HCT116 (cell line): ENCODE measurements at places on chromosomes 2 and 18. TPM values are rescaled to one million over a fixed set of nuclear protein-coding genes. Genes with fewer than 3 reads are reported as not detected.

Gene ANTXR1
- 25.7 TPM for total RNA-seq

GRCh38 chr2:113796592-113797175, 40.2 kb upstream of the SLC35F5 start:
- H3K4me1 ChIP-seq: no peaks in the 10 kb centered on the region
- H3K27me3 ChIP-seq: no peaks in the 10 kb centered on the region
- H3K27ac ChIP-seq: no peak overlapping the region
- no peak overlapping the region for H3K4me3 ChIP-seq
- no peak for DNase-seq
- H3K36me3 ChIP-seq: no peaks in the 10 kb centered on the region

DNA sequence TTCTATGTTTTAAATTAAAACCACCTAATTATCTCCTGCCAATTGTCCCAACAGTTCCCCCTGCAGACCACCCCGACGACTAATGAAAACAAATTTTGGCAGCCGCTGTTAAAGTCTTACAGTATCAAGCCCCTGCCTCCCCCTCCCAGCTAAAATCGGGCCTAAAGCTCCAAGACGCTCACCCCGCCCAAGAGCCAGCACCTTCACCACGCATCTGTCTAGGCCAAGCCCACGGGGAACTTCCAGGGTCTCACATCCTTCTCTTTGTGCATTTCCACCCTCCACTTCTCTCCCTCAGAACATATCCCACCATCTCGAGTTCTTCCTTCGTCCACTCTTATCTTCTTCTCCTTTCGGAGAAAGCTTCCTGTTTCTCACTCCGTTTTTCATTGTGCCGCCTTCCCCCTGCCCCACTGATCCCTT, 445 bp downstream of the PRPF40A start:
- no peak for DNase-seq
- H3K27ac ChIP-seq: peak overlapping the region; percentile 89
- H3K4me3 ChIP-seq: peak overlapping the region; percentile 95
- H3K27me3 ChIP-seq: no peaks in the 10 kb centered on the region
- peaks cover 16% of the 10 kb centered on the region for H3K36me3 ChIP-seq

DNA sequence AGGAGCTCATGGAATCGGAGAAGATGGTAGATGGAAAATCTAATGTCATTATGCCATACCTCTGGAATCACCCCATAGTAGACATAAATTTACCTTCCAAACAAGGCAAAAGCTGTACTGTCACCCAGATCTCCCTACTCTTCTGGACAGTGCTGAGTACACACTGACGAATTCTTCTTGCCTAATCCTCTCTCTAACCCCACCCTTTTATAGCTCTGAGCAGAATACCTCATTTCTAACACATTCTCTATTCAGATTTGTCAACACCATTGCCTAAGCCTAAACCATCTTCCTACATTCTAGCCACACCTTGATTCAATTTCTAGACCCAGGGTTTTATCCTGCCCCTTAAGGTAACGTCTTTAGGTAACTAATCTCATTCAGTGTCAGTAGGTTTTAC, 321.0 kb upstream of the NRP2 start:
- no peak overlapping the region for H3K4me3 ChIP-seq
- no peaks in the 10 kb centered on the region for H3K4me1 ChIP-seq
- 0 out of 2 replicates have a peak, but pooled peaks cover 8% of the 10 kb centered on the region for H3K27me3 ChIP-seq
- H3K36me3 ChIP-seq: no peaks in the 10 kb centered on the region

Gene TUBB8B
- 0.57 TPM for total RNA-seq

Gene PAIP2B
- total RNA-seq: 5.9 TPM

- H3K4me1 ChIP-seq: no peaks in the 10 kb centered on the region
- no peaks in the 10 kb centered on the region for H3K36me3 ChIP-seq
- no peak overlapping the region for H3K27ac ChIP-seq
- no peaks in the 10 kb centered on the region for H3K27me3 ChIP-seq
- DNase-seq: no peak
Measured at GRCh38 chr18:36337679-36338402, 40.3 kb downstream of the FHOD3 start.

Gene TRIM43
- total RNA-seq: not detected

GRCh38 chr18:28541934-28542333, 365.0 kb upstream of the CDH2 start:
- H3K27ac ChIP-seq: no peak overlapping the region
- H3K4me1 ChIP-seq: no peaks in the 10 kb centered on the region
- no peak for DNase-seq
- no peaks in the 10 kb centered on the region for H3K36me3 ChIP-seq
- H3K4me3 ChIP-seq: no peak overlapping the region
- H3K27me3 ChIP-seq: no peaks in the 10 kb centered on the region

Gene CDH20
- not detected for total RNA-seq

GRCh38 chr2:52264488-52264887, 1232.6 kb upstream of the NRXN1 start:
- no peaks in the 10 kb centered on the region for H3K36me3 ChIP-seq
- no peaks in the 10 kb centered on the region for H3K27me3 ChIP-seq
- H3K4me3 ChIP-seq: no peak overlapping the region
- no peak overlapping the region for H3K27ac ChIP-seq

Gene TTR
- total RNA-seq: 1.2 TPM

DNA sequence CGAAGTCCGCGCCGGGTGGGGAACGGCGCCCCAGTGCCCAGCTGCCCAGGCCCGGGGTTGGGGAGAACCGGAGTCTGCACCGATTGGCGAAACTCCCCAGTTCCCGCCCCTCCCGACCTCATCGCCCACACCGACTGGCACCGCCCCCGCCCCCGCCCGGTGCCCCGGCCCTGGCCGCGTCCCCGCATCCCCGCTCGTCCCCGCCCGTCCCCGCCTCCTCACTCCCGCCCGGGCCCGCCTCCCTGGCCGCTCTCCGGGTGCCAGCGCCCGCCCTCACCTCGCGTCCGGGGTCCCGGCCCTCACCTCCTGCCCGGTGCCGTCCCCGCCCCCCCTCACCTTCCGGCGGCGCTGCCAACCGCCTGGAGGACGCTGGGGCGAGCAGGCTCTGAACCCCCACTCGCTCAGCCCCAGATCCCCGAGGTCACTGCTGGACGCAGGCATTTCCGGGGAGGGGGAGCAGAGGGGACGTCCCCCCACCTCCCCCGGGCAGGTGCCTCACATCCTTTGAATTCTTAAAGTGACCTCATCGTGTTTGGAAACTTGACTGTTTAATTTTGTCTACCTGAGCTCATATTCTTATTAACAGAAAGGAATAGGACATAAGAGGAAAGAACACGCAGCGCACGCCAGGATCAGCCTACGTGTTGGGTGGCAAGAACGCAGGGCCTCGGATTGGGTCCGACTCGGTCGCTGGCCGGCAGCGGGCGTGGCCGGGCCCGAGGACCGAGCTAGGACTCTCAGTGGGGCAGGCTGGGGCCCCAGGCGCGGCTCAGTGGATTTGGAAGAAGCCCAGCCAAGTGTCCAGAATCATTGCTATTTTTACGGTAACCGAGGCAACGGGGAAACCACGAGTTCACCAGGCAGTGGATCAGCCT, at the start of gene FAM110C:
Gene FAM110C (minus strand): TSS at position 35 of the 875 bp plus-strand sequence. CDS start 120 bp downstream, outside the sequence.
- H3K27ac ChIP-seq: peak within 1 kb of the TSS; percentile 87
- peak within 1 kb of the TSS; percentile 65 for H3K4me3 ChIP-seq
- no peaks in the 10 kb centered on the region for H3K27me3 ChIP-seq
- no peak for DNase-seq

- no peaks in the 10 kb centered on the region for H3K4me1 ChIP-seq
- H3K4me3 ChIP-seq: no peak overlapping the region
- no peak overlapping the region for H3K27ac ChIP-seq
- no peaks in the 10 kb centered on the region for H3K36me3 ChIP-seq
- no peak for DNase-seq
Measured at GRCh38 chr18:74276609-74277008, 15.2 kb downstream of the CYB5A start.

GRCh38 chr18:45775743-45776142, 49.7 kb upstream of the SIGLEC15 start:
- H3K4me1 ChIP-seq: 0 out of 2 replicates have a peak, but pooled peaks cover 5% of the 10 kb centered on the region
- peak overlapping the region; percentile 65 for H3K4me3 ChIP-seq
- H3K36me3 ChIP-seq: no peaks in the 10 kb centered on the region

DNA sequence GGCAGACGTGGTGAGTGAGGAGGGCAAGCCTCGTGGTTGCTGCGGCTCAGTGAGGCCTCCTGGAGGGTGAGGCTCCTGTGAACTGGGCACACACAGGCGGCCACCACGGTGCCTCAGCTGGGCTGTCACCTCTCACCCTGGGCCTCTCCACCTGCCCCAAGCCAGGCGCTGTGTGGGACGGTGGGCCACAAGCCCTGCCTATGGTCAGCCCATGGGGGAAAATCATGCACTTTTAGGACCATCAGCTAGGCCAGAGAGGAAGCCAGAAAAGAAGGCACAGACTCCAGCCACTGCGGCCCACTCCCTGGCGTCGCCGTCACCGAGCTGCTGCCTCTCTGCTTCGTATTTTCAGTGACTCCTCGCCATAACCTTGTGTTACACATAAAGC, 28.5 kb upstream of the HS6ST1 start:
- H3K27me3 ChIP-seq: no peaks in the 10 kb centered on the region
- no peak for DNase-seq
- no peaks in the 10 kb centered on the region for H3K4me1 ChIP-seq

DNA sequence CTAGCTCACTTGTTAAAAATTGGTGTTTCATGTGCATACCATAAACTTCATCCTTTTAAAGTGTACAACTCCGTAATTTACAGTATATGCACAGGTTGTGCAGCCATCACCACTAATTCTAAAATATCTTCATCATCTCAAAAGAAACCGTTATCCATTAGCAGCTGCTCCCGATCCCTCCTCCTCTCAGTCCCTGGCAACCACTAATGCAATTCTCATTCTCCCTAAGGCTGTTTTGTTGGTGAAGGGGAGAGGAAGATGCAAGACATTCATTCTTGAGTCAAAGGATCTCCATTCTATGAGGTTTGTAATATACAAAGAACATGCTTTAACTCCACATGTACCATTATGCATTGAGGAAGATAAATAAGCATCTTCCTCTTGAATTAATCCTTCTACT, 48.6 kb downstream of the RNU4ATAC start:
- no peak overlapping the region for H3K4me3 ChIP-seq
- no peaks in the 10 kb centered on the region for H3K27me3 ChIP-seq
- H3K36me3 ChIP-seq: no peaks in the 10 kb centered on the region
- no peak overlapping the region for H3K27ac ChIP-seq
- no peak for DNase-seq

DNA sequence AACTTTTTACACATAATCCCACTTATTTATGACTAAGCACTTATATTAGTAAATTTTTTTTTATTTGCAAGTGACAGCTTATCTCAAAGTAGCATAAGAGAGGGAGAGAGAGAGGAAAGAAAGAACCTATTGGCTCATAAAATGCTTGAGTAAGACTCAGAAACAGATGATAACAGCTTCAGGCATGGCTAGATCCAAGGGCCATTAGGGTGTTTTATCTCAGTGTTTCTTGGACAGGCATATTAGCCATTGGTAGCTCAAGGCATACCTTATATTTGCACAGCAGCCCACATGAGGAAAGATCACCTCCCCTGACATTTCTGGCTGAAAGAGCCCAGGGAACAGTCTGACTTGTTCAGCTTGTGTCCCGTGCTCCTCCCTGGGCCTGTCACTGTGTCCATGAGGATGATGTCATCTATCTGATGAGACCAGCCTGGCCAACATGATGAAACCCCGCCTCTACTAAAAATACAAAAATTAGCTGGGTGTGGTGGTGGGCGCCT, 64.4 kb downstream of the IL1R2 start:
- no peak overlapping the region for H3K4me3 ChIP-seq
- no peak for DNase-seq

DNA sequence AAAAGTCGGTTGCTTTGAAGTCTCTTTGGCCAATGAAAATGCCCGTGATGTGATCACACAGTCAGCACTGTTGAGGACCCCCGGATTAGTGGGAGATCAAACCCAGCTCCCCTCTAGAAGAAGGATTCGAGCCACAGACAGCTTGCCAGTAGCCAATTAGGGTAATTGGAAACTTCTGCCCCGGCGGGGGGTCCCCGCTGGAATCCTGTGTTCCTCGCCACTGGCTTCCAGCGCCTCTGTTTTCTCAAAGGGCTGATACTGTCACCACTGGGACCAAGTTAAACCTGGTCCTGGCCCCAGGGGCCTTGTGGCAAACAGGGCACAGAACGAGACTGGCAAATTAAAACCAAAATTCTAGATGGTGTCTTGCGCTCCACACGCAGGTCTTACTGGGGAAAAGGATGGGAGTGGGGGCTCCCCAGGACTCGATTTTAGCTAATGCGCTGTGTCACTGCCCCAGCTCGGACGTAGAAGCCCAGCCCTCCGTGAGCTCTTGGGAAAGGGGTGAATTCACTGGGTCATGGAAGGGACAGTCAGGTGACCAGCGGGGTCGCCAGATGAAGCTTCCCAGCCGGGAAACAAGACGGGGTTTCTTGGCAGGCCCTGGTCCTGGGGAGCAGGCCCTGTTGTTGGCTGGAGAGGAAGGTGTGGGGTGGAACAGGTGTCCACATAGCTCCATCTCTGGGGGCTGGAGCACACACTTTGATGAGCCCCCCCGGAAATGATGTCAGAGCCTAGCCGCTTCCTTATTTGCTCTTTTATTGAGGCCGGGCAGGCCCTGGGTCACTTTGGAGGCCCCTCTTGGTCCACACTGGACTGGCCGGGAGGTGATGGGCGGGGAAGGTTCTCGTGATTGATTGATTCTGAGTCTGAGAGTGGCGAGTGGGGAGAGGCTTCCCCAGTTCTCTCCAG, 90.2 kb downstream of the SMAD7 start:
- H3K4me3 ChIP-seq: no peak overlapping the region
- no peaks in the 10 kb centered on the region for H3K4me1 ChIP-seq
- H3K36me3 ChIP-seq: no peaks in the 10 kb centered on the region
- no peak overlapping the region for H3K27ac ChIP-seq
